GM23338 (cell line): ENCODE measurements at places on chromosomes 16 and 17.

DNA sequence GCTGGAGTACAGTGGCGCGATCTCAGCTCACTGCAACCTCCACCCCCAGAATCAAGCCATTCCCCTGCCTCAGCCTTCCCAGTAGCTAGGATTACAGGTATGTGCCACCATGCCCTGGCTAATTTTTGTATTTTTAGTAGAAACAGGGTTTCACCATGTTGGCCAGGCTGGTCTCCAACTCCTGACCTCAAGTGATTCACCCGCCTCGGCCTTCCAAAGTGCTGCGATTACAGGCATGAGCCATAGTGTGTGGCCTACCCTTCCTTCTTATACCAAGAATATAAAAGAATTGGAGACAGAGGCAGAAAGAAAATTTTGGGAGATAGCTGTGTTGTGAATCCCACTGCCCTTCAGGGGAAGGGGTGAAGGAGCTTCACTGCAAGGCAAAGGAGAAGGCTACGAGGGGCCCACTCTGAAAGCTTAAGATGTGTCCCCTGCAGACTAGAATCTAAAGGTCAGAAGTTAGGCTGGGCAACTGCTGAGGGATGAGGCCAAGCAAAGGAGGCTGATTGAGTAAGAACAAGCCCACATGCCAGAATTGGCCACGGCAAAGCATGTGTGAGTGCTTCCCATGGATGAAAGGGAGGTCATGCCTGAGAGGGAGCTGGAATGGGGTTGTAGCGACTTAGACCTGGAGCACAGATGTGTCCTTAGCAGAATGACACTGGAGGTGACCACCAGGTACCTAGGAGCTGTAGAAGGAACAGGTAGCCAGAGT lies 8.4 kb upstream of the CRYBA1 start:
- no peak for DNase-seq

DNA sequence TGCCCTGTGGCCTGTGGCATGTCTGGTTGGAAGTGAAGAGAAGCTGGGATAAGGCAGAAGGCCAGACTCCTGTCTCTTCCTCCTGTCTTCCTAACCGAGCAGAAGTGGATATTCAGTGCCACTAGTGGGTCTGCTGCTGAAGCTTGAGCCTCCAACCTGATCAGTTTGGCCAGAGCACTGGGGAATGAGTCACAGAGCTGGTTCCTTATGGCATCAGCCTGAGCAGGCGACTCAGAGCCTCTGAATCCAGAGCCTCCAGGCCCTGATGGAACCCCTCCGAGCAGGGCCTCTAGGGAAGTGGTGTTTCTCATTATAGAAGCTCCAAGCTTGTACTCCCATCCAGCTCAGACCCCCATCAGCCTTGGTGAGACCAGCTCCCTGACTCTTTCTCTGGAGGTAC lies 2.0 kb downstream of the WSCD1 start:
- DNase-seq, result no peak

- no peak for DNase-seq
Measured at GRCh38 chr17:78252111-78252634, 20.7 kb downstream of the TMEM235 start.

DNA sequence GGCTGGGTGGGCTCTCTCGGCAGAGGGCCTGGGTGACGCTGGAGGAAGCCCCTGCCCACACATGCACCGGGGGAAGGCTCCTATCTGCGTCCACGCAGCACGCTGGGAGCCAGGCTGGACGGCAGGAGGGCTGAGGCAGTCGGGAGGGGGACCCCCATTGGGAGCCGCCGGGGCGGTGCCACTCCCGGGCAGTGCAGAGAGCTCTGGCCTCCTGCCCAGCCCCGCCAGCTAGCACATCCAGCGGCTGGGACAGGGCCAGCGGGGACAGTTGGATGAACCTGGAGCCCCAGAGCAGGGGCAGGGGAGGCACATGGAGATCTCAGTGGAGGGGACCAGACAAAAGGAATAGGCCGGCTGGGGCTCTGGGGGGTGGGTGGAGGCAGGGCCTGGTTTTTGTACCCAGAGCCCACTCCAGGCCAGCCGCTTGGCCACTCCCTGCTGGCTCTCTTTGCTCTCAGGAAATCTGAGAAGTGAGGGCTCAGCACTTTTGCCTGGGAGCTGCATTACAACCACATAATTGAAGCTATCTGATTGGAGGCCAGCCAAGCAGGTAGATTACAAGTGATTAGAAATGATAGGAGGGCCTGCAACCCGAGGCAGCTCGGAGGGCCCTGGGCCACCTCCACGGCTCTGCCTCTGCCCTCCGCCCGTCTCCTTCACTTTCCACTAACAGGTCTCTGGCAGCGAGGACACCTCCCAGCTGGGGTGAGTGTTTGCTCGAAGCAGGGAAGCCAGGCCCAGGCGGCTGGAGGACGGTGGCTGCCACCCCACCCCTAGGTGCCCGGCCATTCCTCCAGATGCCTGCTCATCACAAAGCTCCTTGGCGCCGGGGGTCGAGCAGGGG lies 40.1 kb downstream of the ENGASE start:
- no peak for DNase-seq

- no peak for DNase-seq
Measured at GRCh38 chr16:19363740-19364139, 53.9 kb upstream of the TMC5 start.

DNA sequence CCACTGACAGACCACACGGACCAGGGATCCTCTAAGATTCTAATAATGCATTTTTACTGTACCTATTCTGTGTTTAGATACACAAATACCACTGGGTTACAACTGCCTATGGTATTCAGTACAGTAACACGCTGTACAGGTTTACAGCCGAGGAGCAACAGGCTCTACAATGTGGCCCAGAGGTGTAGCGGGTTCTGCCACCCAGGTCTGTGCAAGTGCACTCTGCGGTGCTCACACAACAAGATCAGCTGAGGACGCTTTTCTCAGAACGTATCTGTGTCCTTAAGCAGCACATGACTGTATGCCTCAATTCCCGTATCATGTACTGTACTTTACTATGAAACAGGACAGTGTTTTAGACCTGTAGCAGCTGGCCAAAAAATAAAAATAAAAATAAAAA lies 6.5 kb downstream of the ZCCHC14 start:
- no peak for DNase-seq

DNA sequence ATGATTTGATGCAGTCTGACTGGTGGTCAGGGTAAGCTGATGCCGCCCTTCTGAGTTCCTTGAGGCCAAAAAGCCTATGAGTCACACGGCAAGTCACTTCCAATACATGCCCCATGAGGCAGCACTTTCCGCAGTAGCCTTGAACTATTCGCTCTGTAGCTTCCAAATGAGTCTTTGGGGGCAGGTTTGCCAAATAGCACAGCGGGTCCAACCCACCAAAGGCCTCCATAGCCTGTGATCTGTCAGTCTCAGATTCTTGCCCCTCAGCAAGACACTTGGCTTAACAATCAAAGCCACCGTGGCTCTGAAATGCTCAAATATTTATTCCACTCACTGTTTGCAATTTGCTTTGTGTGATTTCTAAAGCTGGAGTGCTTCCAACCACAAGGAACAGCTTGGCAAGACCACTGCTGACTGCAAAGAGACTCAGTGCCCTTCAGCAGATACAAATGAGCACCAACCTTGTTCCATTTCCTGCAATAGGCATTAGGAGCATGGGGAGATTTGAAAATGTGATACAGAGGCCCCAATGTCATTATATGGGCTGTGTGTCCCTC lies 45.4 kb downstream of the CLEC19A start:
- peak; percentile 21 for DNase-seq

GRCh38 chr17:69508814-69509213 lies 94.3 kb downstream of the MAP2K6 start:
- DNase-seq, result no peak

DNA sequence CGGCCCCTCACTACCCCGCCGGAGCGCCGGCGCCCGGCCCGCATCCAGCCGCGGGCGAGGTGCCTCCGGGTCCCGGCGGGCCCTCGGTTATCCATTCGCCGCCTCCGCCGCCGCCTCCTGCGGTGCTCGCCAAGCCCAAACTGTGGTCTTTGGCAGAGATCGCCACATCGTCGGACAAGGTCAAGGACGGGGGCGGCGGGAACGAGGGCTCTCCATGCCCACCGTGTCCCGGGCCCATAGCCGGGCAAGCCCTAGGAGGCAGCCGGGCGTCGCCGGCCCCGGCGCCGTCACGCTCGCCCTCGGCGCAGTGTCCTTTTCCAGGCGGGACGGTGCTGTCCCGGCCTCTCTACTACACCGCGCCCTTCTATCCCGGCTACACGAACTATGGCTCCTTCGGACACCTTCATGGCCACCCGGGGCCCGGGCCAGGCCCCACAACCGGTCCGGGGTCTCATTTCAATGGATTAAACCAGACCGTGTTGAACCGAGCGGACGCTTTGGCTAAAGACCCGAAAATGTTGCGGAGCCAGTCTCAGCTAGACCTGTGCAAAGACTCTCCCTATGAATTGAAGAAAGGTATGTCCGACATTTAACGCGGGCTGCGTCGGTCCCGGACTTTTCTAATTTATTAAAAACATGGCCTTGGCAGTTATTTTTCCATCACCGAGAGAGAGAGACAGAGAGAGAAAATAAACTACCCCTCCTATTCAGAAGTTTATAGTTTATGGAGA lies 2.8 kb downstream of the IRX5 start:
- DNase-seq, result peak; percentile 41

- no peak for DNase-seq
Measured at GRCh38 chr16:58366247-58367031, 25.8 kb upstream of the GINS3 start.

DNA sequence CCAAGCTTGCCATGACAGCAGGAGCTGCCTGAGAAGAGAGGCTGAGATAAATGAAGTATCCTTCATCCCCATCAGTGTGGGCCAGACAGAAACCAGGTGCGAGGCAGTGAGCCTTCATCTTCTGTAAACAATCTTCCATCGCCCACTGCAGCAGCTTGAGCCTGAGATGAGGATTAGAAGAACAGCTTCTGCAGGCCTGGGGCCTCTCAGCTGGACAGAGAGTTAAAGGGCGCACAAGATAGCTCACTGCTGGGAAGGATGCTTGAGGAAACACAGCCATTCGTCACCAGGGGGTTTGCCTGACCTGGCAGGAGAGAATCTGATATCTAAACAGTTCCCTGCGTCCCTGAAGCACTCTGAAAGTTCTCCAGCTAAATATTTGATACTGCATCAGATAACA lies 27.1 kb downstream of the HOXB1 start:
- DNase-seq, result no peak

GRCh38 chr16:11752856-11753255 lies 10.2 kb upstream of the TXNDC11 start:
- no peak for DNase-seq

DNA sequence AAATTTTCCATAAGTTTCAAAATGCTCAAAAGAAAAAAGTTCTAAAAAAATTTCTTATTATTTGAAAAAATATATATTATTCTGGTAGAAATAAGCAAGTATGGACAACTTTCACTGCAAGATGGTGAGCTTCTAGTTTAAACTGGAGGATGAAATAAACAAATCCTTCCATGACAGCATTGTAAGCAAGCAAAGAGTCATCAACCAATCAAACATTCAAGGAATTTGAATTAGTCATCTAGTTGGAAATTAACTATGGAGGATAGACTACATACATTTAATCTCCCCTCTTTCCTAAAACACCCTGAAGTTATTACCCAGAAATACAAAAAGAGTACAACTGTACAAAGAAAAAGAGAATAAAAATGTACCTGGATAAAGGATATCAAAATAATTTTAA lies 51.0 kb upstream of the IRX5 start:
- no peak for DNase-seq

- DNase-seq, result no peak
Measured at GRCh38 chr16:59634004-59634579, 900.0 kb upstream of the GOT2 start.

GRCh38 chr17:8476741-8477140 lies 41.1 kb downstream of the NDEL1 start:
- DNase-seq, result no peak

DNA sequence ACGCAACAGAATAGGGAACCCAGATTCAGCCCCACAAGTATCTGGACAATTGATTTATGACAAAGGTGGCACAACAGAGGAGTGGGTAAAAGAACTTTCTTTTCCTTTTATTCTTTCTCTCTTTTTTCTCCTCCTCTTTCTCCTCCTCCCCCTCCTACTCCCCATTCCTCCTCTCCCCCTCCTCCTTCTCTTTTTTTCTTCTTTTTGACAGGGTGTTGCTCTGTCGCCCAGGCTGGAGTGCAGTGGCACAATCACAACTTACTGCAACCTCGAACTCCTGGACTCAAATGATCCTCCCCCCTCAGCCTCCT lies 16.1 kb downstream of the GNGT2 start:
- DNase-seq, result no peak

DNA sequence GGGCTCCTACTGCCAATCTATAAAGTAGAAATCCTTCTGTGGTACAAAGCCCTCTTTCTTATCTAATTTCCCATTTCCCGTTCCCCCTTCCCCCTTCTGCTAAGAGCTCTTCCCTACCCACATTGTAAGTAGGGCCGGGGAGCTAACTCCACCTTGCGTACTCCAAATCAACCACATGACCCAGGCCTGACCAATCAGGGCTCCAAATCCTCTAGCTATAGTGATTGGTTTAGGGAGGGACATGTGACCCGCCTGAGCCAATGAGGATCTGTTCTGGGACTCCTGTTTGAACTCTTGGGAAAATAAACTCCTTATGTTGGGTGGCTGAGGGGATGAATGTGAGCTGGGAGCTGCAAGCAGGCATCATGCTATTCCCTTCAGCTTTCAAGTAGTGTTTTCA lies 40.9 kb upstream of the MEOX1 start:
- peak; percentile 83 for DNase-seq

DNA sequence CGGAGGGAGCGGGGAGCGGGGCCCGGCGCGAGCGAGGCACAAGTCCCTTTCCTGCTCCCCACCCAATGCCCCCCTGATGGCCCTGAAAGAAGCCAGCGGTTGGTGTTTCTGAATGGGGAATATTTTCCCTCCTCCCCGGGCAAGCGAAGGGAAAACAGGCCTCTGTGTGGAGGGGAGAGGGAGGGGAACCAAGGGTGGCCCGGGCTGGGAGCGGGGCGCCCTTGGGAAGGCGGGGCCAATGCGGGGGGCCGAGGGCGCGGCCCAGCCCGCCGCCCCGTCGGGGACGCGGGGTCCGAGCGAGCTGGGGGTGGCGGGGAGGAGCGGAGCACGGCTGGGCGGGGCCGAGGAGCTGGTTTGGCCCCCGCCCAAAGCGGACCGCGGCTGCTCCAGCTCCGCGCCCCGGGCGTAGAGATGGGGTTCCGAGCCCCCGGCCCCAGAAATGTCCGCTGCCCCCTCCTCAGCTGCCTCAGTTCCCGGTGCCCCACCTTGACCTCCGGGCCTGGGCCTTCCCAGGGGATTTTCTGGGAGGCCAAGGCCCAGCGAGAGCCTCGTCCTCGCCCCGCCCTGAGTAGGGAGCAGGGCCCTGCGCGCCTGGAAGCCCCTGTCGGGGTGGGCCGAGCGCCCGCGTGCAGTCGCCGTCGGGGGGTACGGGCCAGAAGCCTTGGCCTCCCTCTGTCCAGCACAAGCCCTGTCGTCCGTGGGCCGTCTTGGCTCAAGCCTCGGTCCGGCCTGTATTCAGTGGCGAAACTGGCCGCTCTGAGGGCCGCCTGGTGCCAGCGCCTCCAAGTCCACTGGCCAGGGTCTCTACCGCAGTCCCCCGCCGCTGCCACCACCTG lies 3.9 kb upstream of the HEXIM1 start:
- peak; percentile 66 for DNase-seq

DNA sequence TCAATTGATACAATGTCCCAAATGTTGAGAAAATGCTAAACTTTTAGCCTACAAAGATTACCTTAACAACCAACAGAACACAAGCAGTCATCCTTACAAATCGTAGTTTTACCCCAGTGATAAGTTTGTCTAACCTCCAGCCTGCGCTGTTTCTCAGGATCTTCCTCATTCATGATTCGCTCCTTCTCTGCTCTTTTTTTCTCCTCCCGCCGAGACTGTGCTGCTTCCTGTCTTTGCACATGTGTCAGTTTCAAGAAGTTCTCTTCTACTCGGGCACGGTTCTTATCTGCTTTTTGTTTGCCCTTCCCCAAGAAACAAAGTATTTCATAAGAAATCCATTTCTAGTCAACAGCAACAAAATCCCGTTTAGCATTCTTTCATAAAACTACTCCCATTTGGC lies 10.2 kb upstream of the STRADA start:
- DNase-seq, result no peak

- DNase-seq, result no peak
Measured at GRCh38 chr16:15574614-15574948, 68.4 kb downstream of the MARF1 start.
